AG08396 (cell line): ENCODE measurements at places on chromosomes 2 and 18.

GRCh38 chr2:173898996-173899395, 66.2 kb downstream of the SP3 start:
- no peak for DNase-seq

- no peak for DNase-seq
These were observed 34.5 kb downstream of the RMP24 start for GRCh38 chr18:36006997-36007396.

GRCh38 chr2:240567137-240567871, 980 bp upstream of the RNPEPL1 start:
- DNase-seq, result no peak

DNA sequence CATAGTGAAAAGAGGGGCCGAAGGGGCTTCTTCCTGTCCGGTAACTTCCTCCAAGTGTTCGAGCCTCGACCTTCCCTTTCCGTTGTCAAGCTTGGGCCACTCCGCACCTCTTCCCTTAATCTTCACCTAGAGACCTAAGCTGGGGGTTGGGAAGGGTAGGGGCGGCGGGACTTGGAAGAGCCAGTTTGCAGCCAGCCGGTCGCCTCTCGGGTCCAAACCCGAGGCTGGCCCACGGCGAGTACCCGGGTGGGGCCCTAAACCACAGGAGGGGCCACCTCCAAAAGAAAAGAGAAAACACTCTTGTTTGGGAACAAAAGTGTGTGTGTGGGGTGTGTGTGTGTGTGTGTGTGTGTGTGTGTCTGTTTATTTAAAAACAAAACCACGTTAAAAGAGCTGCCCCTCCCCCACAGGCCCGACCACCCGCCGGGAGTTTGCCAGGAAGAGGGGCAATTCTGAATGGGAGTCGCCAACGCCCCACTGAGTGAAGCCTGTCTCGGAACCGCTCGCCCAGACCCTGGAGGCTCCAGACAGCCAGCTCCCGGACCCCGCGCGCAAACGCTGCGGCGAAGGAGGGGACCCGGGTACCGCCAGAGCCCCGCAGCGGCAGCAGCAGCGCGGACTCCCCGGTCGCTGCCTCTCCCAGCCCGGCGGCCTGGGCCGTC, 488 bp upstream of the RHOB start:
- DNase-seq, result no peak

GRCh38 chr2:21404827-21405625, 281.3 kb downstream of the TDRD15 start:
- DNase-seq, result no peak

GRCh38 chr2:206092297-206092696, 6.3 kb upstream of the INO80D start:
- no peak for DNase-seq

DNA sequence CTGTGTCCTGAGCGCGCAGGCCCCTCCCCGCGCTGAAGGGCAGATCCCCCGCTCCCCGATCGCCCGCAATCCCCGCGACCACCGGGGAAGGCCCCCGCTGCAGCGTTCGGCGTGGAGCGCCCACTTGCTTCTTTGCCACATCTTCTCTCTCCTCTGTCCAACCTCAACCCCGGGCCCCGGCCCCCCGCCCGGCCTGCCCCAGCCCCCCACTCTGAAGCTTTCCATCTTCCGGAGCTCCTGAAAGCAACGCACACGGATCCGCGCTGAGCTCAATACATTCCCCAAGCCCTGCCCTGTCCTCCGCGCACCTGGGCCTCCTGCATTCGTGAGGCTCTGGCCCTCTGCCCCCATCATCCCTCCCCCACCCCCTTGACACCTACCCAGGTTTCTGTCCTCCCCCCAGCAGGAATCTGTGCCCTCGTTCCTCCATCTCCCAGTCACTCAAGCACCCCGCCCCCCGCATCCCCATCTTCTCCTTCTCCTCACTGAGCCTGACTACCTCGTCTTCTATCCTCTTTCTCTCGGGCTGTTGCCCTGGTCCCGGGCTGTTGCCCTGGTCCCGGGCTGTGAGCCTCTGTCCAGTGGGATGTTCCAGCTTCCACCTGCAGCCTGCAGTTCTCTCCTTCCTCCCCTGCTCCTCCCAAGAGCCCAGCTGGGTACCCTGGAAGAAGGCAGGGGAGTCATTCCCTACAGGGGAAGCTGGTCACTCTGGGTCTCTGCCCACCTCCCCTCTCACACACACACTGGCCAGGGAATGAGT, 7.8 kb downstream of the SPEG start:
- DNase-seq, result no peak

DNA sequence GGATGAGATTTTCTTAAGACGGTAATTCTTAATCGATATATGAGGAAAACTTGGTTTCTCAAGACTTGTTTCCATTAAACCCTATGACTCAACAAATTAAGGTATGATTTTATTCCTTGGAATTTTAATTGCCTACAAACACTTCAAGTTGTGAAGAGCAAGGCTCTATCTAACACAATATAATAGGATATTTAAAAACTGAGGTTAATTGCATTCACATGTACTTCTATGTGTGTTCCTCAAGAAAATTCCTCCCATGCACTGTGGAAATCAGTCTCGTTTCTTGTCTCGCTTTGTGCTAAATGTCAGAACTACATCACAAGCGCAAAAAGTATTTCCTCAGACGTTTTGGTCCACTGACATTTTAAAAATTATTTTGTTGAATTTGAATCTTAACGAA, 109.6 kb upstream of the UNC80 start:
- no peak for DNase-seq

DNA sequence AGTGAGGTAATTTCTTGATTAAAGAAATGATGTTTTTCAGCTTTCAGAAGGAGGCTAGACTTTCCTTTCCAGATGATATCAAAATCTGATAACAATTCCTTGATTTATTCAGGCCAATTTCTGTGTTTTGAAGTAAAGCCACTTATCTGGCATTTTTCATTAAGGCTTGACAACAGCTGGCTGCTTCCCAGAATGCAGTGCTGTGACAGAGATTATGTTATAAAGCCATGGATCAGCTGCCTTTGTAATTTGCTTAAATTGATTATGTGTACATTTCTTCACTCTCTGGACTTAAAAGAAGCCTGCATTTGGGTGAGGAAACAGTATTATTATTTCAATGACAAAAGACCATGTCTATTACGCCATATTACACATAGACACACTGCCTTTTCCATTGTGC, 136.0 kb downstream of the PLCL1 start:
- DNase-seq, result no peak

GRCh38 chr2:142872882-142873724, 4.4 kb upstream of the KYNU start:
- DNase-seq, result no peak

DNA sequence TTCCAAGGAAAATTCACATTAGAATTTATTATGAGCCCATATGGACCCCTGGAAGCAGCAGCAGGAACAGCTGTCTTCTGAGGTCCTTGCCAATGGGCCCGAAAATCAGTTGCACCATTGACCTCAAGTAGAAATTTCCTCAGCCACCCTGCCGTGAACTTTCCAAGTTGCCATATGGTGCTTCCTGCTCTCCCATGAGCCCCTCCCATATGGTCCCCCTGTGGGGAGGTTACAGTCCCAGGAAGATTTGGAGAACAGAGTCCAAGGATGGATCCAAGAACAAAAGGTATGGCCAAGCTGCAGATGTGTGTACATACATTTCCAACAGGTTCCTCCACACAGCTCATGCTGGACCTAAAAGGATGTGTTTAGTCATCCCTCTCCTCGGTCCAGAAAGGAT, 34.6 kb downstream of the DIPK1C start:
- no peak for DNase-seq

- peak; percentile 3 for DNase-seq
These were observed 800.1 kb downstream of the SATB2 start for GRCh38 chr2:198657512-198658121.

- DNase-seq, result peak; percentile 32
These were observed 1.4 kb downstream of the CCDC85A start for GRCh38 chr2:56185101-56185581.

- DNase-seq, result no peak
These were observed 144.2 kb upstream of the HDAC4 start for GRCh38 chr2:239544918-239545465.

DNA sequence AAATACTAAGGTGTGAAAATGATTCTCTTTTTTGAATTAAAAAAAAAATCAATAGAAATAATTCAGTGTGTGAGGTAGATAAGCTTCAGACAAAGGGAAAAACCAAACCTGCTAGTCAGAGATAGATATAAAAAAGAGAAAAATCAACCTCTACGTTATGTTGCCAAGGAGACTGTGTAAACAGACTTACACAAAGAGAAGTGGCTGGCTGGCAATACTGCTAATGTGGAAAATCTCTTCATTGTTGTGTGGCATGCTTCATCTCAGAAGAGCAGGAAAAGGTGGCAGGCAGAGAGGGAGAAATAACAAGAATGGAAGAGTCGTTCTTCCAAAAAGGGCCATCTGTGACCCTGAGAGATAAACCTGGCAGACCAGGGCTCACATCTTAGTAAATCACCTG, 200.8 kb downstream of the SLC8A1 start:
- no peak for DNase-seq

DNA sequence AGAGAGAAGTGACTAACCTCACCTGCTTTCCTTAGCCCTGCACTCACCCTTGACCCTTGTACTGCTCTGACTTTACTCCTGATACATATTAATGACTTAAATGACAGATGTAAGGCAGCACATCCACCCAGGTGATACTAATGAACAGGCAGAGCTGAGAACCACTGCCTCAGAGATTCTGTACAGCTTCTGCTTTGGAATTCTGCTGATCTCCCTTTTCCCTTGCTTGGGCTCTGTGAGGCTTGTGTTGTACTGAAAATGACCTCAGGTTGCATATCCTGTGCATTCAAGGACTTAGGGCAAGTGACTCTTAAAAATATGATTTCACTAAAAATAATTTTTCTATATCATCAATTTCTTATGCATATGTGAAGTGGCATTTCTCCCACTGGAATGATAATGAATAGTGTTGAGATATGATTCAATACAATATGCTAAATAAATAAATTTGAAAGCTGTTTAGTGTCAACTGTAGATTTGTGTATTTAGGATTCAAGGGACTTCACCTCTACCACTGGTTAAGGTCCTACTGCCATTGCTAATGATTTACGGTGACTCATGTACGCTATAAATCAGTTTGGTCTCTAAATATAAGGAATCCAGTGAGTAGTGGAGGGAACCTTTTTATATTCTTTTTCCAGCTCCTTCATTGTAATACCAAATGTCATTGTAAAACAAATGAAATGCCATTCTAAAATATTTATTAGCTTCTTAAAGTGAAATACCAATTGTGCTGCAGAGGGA, 328.3 kb downstream of the SOCS6 start:
- DNase-seq, result no peak

GRCh38 chr18:59871711-59872362, 28.0 kb upstream of the PMAIP1 start:
- DNase-seq, result no peak

DNA sequence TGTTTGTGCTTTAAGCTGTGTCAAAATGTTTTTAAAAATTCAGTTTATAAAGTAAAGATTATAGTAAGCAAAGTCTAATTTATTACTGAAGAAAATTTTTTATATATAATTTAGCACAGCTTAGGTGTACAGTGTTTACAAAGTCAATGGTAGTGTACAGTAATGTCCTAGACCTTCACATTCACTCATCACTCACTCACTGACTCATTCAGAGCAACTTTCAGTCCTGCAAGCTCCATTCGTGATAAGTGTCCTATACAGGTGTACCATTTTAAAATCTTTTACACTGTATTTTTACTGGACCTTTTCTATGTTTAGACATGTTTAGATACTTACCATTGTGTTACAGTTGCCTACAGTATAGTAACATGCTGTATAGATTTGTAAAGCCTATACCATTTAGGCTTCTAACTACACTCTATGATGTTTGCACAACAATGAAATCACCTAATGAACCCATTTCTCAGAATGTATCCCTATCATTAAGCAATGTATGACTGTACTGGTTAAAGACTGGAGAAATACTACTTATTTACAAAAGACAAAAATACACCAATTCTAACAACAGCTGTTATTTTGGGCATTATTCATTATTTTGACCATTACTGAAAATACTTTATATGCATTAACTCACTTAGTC, 95.1 kb downstream of the STRN start:
- DNase-seq, result no peak

DNA sequence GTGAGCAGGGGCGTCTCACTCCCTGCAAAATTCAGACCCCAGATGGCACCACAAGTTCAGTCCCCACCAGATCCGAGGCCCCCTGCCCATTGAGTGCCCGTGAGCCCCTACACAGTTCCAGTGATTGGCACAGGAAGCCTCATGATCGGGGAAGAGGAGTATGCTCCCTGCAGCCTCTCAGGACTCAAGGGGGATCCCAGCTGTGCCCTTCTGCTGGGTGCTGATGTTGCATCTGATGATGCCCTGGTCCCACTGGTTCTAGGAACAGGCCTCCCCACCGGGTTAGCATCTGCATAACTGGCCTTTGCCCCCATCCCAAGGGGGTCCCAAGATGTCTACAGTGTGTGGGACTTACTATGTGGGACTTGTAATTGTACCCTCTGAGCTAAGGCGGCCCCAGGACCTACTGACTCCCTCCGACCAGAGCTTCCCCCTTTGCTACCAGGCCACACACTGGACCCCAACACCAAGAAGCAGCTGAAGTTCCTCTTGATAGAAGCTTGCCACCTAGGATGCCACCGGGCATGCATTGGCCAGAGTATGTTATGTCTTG, 8.6 kb downstream of the ALPG start:
- DNase-seq, result no peak

GRCh38 chr2:86471637-86472036, 30.5 kb downstream of the KDM3A start:
- no peak for DNase-seq

DNA sequence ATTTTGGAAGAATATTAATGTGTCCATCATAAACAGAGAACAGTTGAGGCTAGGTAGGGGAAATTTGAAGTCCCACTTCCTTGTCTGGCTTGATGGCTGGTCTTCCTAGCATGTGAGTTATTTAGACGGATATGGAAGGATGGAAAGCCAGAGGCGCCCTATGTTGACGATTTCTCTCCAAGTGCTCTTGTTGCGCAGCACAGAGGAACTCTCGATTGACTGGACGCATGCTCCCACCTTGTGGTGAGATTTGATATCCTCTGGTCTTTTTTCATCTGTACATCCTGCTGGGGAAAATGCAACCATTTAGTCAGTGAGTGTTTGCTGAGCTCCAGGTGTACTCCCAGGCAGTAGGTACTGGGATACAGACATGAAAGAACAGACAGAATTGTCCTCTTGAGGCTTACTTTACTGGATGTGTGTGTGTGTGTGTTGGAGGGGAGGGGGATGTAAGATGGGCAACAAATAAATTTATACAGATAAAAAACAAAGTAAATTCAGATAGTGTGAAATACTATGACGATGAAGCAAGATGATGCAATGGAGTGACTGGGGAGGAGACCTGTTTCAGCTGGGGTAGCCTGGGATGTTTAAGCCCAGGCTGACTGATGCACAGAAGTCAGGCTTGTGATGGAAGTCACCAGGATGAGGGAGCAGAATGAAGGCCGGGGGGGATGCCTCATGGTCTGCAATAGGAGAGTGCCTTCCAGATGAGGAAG, 137.2 kb downstream of the TRIM43 start:
- peak; percentile 71 for DNase-seq

- no peak for DNase-seq
These were observed 3.8 kb downstream of the SLC66A3 start for GRCh38 chr2:11158916-11159573.

DNA sequence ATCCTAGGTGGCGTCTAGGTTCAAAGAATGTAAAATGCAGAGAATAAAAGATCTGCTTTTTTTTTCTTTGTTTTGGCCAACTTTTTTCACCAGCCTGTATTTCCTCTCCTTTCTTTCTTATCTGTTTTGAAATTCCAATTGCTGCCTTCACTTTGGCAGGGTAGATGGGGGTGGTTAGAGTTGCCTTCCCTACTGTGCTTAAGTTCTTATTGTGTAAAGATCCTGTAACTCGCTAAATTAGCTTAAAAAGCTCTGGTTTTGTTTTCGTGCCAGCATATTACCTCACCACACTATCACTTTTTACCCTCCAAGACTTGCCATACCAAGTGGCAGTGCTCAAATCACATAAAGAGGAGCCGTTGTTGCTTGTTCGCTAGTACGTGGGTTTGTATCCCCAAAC, 921.7 kb downstream of the DPP10 start:
- no peak for DNase-seq
